ENCODE measurements at places on chromosomes 11 and 22.

- DNase-seq = no peak
Observed at GRCh38 chr22:42862045-42862734, 5.1 kb upstream of the ARFGAP3 start.

GRCh38 chr11:92626624-92627023 lies 342.8 kb upstream of the MTNR1B start:
- DNase-seq = no peak

DNA sequence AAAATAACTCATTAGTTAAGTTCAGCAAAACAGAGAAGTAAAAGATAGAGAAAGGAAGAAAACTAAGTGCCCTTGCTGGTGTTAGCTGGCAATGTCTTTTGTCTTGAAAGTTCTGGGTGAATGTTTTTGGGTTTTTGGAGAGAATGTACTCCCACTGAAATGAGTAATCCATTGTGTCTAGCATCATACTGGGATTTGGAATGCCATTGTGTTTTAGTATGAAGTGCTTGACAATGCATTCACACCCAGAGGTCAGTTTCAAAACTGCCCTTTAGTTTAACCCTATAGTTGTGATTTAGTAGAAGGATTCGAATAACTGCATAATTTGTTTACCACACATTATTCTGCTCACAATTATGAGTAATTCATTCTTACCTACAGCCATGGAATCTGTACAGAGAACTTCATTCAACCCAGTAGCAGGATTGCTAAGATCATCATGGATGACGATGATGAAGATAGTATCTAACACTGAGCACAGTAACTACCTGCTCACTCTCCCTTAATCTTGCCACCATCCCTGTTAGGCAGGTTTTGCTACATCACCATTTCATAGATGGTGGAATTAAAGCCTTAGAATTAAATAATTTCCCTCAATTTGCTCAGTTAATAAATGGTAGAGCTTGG lies 33.9 kb downstream of the MAML2 start:
- no peak for DNase-seq

DNA sequence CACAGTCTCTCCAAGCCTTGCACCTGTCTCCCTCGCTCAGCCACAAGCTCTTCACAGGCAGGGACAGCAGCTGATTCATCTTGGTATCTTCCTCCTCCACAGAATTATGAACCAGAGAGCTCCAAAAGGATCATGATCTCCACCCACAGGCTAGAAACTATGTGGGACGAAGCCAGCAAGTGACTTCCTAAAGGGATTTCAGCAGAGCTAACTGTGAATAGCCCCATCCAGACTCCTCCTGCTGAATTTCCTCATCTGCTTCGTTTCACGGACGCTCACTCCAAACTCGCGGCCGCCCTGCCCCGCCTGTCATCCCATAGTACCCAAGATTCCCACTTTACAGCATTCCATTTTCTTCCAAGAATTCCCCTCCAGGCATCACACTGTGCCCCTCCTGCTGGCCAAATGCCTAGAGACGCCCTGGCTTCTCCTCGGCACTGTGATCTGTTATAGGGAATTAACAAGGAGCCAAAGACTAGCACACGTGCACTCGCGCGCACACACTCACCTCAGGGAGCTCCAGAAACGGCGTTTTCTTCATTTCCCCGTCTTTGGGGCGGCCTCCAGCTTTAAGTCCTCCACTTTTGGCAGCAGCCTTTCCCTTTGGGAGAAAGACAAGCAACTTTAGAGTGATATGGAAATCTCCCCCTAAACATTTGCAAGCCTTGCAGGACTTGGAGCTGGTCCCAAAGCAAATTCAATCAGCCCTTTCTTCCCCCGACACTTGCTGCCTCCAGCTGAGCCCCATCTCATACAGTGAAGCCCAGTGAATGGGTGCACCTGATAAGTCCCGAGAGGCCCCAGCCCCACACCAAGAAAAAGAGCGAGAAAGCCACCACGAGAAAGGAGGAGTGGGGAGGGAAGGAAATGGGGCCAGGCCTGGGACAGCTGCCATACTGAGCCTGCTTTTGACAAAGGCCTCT lies 35.5 kb downstream of the SPATA19 start:
- DNase-seq = peak; percentile 13

DNA sequence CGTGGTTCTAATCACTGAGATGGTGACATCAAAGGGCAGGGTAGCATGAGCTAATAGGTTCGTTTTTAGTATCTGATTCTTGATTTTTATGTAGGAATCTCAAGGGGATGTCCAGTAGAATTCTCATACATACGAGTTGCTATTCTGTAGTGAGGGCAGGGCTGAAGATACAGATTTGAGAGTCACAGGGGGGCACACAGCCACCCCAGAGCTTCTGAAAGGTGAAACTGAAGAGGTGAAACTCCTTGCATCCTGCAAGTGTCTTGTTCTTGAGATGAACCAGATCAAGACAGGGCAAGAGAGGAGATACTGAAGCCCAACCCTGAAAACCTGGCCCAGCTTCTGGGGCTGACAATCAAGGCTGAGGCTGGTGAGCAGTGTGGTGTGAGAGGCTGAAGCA lies 35.6 kb upstream of the TMEM123 start:
- no peak for DNase-seq

DNA sequence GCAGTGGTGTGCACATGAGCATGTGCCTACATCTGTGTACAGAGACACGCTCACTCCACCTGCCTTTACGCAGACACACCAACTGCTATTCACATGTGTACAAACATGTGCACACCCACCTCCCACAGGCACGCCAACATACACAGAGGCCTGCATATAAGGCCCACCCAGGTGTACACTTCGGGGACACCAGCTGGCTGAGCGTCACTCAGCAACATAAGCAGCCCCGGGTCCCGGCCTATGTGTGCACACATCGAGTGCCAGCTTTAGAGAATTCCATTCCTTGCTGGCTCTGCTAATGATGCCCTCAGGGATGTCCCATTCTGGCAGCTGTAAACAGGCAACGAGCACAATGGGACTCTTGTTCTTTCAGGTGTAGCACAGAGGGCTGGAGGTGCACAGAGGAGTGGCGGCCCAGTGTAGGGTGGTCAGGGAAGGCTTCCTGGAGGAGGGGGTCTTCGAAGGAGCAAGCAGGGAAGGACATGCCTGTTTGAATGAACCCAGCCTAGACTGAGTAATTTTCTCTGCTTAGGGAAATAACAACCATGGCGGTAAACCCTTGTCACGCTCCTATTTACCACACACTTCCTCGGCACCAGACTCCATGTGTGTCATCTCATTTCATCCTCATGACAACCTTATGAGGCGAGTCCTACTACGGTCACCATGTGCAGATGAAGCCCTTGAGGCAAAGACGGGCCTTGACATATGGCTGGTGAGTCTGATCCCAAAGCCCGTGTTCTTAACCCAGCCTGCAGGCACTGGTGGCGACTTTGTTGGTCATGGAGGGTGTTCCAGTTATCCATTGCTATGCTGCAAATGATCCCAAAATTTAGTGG lies 35.1 kb downstream of the RPL3 start:
- no peak for DNase-seq

DNA sequence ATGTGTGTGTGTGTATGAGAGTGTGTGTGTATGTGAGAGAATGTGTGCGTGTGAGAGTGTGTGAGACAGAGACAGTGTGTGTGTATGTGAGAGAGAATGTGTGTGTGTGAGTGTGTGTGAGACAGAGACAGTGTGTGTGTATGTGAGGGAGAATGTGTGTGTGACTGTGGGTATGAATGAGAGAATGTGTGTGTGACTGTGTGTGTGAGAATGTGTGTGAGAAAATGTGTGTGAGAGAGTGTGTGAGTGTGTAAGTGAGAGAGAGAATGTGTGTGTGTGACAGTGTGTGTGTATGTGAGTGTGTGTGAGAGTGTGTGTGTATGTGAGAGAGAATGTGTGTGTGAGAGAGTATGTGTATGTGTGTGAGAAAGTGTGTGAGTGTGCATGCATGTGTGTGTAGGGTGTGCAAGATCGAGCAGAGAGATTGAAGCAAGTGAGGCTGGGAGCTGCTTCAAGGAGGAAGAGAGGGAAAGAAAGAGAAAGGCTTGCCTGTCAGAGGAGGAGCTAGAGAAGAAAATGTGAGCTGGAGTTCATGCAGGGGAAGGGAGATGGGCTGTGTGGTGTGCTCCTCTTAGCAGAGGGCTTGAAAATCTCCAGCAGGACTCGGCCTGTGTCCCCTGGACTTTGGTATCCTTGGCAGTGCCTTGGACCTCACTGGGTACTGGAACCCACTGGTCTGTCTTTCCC lies 27.7 kb upstream of the TP53I11 start:
- no peak for DNase-seq

GRCh38 chr22:39395936-39396796 lies 3.4 kb upstream of the TAB1 start:
- DNase-seq = no peak

GRCh38 chr11:441418-442274 lies at the start of gene ANO9:
Gene ANO9, minus strand, starts transcription at chr11:442011. Its CDS starts 85 bp downstream, at chr11:441926.
- DNase-seq = no peak

DNA sequence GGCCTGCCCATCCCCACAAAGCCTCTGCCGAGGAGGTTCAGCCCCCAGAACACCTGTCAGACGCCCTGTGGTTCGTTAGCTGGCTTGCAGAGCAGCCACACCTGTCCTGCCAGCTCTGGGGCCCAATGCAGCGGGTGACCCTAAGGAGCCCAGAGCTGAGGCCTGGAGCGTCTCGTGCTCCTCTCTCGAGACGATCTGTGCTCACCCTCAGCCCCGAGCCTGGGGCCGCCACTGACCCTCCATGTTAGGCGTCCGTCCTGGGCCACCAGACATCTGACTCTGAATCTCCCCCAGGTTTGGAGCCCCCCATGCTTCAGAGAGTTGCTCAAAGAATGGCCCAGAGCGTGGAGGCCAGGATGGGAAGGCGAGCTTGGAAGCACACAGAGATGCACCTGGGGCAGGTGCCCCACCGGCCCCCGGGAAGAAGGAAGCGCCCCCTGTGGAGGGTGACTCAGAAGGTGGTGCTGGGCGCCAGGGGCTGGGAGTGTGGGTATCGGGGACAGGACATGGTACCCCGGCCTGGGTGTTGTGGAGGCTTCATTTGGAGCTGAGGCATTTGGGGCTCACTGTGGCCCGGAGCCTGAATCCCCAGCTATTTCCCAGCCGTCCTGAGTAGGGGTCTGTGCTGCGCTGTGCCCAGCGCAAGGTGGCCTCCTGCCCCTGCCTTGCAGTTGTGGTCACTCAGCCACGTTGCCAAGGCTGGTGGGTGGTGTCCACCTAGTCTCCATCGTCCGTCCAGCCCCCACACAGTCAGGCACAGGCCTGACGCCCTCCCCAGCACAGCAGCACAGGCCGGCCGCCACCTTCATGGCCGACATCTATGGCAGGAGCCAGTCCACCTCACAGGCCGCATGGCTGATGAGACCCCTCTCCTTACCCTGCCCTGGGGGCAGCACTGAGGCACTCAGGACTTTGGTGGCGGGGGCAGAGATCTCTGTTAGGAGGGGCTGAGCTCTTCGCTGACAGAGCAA lies 36.2 kb downstream of the SBF1 start:
- no peak for DNase-seq

GRCh38 chr11:27294654-27295053 lies 68.4 kb downstream of the CCDC34 start:
- DNase-seq = no peak

GRCh38 chr11:2569321-2569721 lies 124.5 kb downstream of the KCNQ1 start:
- DNase-seq = no peak

- no peak for DNase-seq
Observed at GRCh38 chr22:49726022-49726681, 101.5 kb downstream of the BRD1 start.

GRCh38 chr11:58125469-58125868 lies at the start of gene OR9I1:
Gene OR9I1, minus strand, starts transcription at chr11:58125530. Its CDS starts 6,086 bp downstream, at chr11:58119444.
- no peak for DNase-seq
